Stimulated activated CD8-positive, alpha-beta memory T cell treated with anti-CD3 and anti-CD28 coated beads, Interleukin-15, amount 100 ng/mL, for 4 hours (primary cell): ENCODE measurements at places on chromosomes 13 and 19.
A peak's percentile ranks its signal among the peaks of the same experiment; 100 is the strongest.

GRCh38 chr19:29089315-29089870, 123.6 kb downstream of the UQCRFS1 start:
- no peak for DNase-seq

- no peak for DNase-seq
Measured at GRCh38 chr19:5607318-5608275, 15.0 kb downstream of the SAFB2 start.

GRCh38 chr19:58509731-58510083, 2.1 kb downstream of the SLC27A5 start:
- no peak for DNase-seq

GRCh38 chr19:45958769-45959516, 14.7 kb downstream of the NOVA2 start:
- DNase-seq, result no peak

DNA sequence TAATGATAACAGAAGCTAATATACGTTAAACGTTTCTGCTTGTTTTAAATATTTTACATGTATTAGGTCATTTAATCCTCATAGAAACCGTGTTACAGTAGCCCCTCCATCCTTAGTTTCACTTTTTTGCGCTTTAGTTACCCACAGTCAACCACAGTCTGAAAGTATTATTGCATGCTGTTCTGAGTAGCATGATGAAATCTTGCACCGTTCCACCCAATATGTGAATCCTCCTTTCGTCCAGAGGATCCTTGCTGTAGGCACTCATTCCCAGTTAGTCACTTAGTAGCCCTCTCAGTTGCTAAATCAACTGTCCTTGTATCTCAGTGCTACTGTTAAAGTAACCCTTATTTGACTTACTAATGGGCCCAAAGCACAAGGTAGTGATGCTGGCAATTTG, 257.8 kb downstream of the ENOX1 start:
- DNase-seq, result no peak

GRCh38 chr19:40147693-40148347, 43.4 kb upstream of the MAP3K10 start:
- DNase-seq, result no peak

- DNase-seq, result no peak
Measured at GRCh38 chr13:28248080-28248479, 109.7 kb downstream of the PAN3 start.

DNA sequence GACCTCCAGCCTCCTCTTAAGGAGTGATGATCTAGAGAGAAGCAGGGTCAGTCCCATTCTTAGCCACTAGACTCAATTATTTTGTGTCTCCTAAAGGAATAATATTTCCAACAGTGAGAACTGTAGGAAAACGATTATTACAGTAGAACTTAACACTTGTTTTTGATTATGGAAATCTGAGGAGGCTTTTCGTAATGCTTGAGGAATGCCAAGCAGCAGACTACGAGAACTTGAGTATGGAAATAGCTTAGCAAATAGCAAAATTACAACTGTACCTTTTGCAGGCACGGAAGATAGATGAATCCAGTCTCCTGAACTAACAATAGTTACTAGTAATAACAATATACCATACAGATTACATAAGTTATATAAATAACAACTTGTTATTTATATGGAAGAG, 12.2 kb downstream of the BRD4 start:
- DNase-seq, result no peak

DNA sequence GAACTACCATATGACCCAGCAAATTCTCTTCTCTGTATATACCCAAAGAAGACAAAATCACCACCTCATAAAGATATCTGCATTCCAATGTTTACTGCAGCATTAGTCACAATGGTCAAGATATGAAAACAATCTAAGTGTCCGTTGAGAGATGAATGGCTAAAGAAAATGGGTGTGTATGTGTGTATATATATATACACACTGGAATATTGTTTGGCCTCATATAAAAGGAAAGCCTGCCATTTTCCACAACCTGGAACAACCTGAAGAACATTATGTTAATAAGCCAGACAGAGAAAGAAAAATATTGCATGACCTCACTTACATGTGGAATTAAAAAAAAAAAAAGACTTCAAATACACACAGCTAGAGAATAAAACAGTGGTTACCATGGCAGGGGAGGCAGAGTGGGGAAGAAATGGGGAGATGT, 29.5 kb upstream of the RBM26 start:
- no peak for DNase-seq

GRCh38 chr19:43329989-43330388, 23.5 kb upstream of the CD177 start:
- no peak for DNase-seq

DNA sequence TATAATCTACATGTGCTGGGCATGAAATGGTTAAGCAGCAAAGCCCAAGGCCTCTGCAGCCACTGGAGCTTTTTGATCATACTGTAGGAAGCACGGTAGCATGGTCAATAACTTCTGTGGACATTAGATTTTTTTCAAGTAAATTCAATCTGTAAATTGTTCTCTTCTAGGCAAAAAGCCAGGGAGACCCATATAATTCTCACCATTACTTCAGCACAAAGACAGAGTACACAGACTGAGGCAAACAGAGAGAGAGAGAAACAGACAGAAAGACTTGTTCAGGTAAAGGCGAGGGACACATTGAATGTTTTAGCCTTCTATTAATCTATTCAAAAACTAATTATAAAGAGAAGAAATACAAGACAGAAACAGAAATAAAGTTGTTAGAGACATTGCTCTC, 349.4 kb downstream of the RFC3 start:
- DNase-seq, result no peak

DNA sequence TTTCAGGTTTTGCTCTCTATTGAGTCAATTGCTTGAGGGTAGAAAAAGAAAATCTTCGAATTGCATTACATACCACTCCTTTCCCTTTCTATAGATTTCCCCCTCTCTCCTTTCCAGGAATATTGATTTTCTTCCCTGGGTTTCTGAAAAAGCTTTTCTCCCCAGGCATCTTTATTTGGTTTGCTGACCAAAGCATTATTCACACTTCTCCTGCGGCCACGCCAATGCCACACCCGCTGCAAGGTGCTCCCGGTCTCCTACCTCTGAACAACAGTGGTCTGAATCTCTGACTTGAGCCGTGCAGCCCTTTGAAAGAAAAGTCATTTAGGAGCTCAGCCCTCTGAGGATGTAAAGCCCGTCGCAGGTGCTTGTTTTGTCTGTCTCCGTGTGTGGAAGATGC, 350.9 kb upstream of the TMTC4 start:
- DNase-seq, result no peak

GRCh38 chr19:39833464-39834286, at the start of gene DYRK1B:
TSS of gene DYRK1B (minus strand) at chr19:39834162. CDS start at chr19:39831867, 2,295 bp downstream.
- DNase-seq, result peak; percentile 91

- DNase-seq, result no peak
Measured at GRCh38 chr19:47740866-47741519, 4.4 kb upstream of the NOP53 start.
